ENCODE measurements at places on chromosomes 7 and 10.

DNA sequence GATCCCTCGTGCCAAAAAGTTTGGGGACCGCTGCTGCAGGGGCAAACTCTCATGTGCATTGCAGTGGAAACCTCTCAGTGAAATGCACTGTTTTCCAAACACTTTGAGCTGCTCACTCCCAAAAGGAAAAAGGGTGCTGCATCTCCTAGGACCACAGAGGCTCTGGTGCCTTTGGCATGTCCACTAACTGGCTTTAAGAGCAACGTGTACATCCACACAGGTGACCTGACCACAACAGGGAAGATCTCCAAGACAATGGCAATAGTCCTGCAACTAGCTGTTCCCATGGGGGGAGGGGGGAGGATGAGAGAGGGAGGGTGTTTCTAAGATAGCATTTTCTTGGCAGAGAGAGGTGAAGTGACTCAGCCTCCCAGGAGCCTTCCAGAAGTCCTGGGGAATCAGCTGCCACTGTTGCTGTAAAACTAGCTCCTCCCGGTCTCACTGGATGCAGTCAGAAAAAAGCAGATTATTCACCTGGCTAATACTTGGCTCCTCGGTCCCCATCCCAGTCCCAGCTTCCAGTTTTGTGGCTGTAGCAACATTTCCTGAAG lies 181.7 kb downstream of the HECW1 start:
- DNase-seq, result no peak

- DNase-seq, result no peak
These were observed 190.0 kb downstream of the PLXNA4 start for GRCh38 chr7:132386201-132386681.

- DNase-seq, result no peak
These were observed 61.7 kb upstream of the RAB11FIP2 start for GRCh38 chr10:118108194-118109026.

DNA sequence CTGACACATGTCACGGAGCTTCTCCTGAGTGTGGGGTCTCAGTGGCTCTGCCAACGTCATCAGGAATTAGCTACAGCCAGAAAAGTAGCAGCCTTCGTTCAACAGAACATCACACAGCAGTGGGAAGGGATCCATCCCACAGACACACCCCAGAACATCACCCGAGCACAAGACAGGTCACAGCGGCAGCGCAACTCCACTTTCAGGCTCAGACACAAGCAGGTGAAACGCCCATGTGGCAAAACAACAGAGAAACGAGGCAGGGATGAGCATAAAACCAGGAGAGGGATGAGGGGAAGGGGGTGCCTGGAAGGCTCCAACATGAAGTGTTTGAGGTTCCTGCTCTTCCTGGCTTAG lies 44.8 kb downstream of the CAMK2B start:
- DNase-seq, result no peak

- no peak for DNase-seq
These were observed 6.5 kb downstream of the SAP25 start for GRCh38 chr7:100567031-100567730.

- DNase-seq, result no peak
These were observed 102.7 kb downstream of the MACC1 start for GRCh38 chr7:20114468-20114867.

DNA sequence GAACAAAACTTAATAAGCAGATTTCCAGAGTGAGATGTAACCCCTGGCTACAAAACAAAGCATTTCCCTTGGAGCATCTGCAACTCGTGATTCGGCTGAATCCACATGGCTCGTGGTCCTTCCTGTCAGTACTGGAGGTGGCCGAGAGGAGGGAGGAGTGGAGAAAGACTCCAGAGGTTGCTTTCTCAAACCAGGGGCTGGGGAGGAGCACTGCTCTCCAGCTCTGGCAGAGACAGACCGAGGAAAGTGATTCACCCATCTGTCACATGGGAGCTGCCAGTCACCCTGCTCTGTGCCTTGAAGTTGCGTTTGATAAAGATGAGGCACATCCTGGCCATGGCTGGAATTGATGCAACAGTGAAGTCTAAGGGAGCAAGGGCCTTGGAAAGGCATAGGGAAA lies 72.7 kb downstream of the COL13A1 start:
- DNase-seq, result no peak

DNA sequence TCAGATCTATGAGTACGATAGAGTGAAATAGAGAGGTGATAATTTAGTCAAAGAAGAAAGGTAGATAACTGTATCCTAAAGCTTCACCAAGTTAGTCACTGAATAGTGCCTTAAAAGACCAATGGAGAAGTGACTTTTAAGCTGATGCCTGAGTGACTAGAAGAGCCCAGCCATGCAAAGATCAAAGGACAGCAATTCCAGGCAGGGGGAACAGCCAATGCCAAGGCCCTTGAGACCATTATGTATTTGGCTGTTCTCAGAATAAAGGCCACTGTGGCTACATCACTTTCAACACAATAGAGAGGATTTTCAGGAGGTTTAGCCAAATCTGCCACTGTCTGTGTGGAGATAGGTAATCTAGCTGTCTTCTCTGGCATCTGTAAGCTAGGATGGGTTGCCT lies 17.8 kb downstream of the HDAC9 start:
- no peak for DNase-seq

- DNase-seq, result no peak
These were observed 133.3 kb upstream of the PODXL start for GRCh38 chr7:131689662-131690234.

DNA sequence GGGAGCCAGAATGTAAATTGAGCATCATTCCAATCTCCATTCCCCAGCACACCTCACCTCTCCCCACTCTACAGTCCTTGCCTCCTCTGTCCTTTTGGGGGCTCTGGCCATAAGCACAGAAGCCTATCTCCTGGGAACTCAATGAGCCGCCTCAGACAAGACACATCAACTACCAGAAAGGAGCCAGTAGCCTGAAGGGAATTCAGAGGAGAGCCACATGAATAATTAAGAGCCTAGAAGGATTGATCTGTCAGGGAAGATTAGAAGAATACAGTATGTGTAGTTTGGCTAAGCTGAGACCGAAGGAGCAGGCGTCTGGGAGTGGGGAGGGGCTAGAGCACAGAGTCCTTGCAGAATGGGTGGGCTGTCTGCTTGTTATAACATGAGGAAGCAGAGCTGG lies 31.2 kb downstream of the FRMD4A start:
- DNase-seq, result no peak

DNA sequence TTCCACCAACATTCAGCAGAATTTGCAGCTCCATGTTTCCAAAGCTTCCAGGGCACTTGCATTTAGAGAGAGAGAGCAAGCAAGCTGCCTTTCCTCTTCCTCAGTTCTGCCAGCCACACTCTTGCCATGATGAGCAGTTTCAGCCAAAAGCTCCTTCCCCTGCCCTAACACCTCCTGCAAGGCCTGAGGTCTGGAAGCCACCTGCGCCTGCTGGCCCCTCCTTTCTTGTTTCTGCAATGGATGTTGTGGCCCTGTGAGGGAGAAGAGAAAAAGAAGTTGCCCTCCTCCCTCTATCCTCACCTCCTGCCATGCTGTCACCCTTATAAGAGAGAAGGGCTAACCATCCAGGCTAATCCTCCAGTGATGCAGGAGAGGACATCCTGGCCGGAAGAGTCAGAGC lies 48.7 kb downstream of the IKZF1 start:
- DNase-seq, result no peak

DNA sequence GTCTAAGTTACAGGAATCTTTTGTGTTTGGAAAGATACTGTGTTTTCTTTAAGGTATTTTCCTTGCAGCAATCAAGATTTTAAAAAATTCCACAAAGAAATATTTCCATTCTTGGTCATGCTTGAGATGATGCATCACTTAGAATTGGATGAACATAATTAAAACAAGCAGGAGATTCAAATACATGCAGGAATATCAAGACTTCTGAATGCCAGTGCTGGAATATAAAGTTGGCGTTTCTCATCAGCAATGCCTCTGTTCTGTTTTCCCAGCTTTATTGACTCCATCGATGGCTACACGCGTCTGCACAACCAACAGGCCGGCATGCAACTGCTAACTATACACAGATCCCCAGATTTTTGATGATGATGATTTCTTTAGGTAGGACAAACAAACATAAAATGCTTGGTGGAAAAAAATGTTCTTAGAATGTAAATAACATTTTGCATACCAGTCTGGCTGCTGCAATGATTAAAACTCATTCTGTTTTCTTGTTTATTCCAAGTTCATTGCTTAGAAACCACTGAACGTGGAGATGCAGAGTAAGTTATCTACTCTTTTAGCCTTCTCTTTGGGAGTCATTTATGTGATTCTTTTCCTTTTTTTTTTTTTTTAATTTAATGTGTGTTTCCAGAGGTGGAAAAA lies 91.3 kb upstream of the FAM171A1 start:
- no peak for DNase-seq

DNA sequence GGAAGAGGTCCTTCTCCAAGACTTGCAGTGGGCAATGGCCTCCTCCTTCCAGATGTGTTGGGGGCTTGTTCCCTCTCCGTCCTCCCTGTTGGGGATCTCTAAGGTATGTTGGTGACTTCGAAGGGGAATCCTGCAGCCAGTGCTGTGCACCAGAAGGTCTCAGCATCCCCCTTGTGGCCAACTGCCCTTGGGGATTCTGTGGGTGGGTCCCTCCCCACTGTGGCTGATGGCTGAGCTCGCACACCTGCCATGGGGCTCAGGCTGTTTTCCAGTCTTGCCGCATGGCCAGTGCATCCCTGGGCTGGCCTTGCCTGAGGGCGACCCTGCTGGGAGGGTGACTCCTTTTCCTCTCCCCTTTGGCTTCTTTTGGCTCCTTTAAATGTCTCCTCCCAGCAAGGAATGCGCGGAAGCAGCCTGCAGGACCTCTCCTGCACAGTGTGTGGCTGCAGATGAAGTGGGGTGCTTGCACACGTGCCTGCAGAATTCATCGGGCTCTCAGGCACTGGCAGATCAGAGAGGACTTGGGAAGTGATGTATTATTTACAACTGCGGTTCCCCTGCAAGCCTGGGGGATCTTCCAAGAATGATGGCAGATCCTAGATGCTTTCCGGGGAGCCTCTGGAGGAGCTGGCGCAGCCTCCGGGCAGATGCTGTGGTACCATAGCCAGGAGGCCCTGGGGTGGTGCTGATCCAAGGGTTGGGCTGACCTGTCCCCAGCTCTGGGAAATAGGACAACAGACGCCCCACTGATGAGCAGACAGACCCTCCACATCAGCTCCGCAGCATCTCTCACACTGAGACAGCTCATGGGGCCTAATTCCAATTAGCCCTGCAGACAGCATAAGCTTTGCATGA lies 410.0 kb downstream of the TCERG1L start:
- no peak for DNase-seq

DNA sequence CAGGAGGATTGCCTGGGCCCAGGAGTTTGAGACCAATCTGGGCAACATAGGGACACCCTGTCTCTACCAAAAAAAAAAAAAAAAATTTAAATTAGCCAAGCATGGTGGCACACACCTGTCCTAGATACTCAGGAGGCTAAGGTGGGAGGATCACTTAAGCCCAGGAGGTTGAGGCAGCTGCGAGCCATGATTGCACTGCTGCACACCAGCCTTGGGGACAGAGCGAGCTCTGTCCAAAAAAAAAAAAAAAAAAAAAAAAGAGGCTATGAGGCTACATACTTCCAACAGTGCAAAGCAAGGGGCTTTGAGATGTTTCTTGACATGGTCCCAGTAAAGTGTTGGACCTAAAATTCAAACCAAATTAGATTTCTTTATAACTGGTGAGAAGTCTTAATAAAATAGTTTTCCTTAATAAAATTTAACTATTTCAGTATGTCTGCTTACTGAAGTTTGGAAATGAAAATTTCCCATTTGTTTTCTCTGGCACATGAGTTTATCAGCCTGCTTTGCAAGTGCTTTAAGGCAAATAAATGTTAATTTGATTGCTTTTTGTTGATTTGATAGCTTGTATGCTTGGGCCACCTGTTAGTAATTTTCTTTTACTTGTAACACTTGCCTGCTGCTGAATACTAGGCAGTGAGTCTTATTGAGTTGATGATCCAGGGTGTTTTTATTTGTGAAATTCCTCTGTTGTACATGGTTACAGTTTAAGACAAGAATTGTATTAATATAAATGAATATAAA lies 16.1 kb downstream of the CALU start:
- DNase-seq, result no peak

DNA sequence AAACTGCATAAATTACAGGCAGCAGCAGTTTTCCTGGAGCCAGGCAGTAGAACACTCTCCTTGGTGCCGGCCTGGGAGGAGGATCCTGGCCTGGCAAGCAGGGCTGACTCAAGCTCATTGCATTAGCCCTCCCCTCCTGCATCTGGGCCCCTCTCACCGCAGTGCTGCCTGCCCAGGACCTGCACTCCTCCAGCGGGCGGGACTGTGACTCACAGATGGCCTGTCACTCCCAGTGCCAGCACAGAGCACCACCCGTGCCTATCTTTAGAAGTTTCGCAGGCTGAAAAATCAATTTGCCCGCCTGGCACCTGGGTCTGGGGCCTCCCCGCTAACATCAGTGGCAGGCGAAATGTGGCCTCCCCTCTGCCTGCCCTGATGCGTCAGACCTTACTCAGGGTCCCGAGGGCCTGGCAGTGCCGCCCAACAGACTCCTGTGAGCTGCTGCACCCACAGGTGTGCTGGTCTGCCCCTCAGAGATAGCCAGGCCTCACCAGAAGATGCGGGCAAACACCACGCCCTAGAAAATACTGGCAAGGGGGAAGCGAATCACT lies 123.8 kb downstream of the KCNMA1 start:
- no peak for DNase-seq

- no peak for DNase-seq
These were observed 7.0 kb downstream of the C10orf67 start for GRCh38 chr10:23337616-23338015.

GRCh38 chr7:727806-728460 lies 852 bp upstream of the PRKAR1B start:
- DNase-seq, result no peak

DNA sequence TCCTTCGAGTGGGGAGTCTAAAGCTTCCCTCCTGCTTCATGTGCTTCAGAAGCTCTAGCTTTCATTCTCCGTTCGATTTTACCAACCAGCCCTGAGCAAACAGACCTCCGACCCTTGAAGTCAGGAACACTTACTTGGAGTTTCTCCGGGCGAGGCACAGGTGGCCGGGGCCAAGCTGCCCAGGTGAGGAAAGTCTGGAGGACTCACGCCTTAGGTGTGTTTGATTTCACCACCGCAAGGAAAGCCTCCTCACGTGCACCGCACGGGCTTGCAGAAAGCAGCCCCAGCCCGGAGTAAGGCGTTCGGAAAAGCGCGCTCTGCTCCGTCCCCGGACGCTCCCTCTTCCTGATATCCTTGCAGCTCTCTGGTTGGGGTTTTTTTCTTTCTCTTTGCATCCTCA lies 30.1 kb upstream of the CNPY1 start:
- DNase-seq, result no peak

DNA sequence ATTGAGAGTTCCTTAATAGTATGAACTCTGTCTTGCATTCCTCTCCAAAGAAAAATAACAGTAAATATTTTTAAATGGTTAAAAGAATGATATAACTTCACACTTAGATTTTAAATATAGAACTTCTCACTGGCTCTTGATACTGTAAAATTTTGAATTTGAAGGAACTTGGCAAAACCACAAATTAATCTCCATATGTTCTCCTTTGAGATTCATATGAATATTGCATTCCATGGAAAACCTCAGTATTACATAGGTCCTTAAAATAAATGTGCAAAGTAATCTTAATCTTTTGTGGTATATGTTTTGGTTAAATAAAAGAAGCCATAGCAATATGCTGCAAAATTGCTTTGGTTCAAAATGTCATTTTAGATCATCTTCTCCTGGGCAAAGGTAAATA lies 1137.6 kb upstream of the LRRTM3 start:
- DNase-seq, result no peak
